ENCODE measurements at places on chromosomes 5 and 9.

DNA sequence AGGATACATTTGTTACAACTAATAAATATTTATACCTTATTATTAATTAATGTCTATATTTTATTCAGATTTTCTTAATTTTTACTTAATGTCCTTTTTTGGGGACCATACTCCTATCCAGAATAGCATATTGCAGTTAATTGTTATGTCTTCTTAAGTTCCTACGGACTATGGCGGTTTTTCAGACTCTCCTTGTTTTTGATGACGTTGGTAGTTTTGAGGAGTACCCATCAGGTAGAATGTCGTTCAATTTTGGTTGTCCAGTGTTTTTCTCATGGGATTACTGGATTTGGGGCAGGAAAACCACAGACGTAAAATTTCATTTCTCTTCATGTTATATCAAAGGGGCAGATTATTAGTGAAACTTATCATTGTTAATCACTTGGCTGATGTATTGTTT is 223.7 kb downstream of the ISL1 start:
- DNase-seq, result no peak

GRCh38 chr5:150570333-150570732 is 62.4 kb downstream of the NDST1 start:
- DNase-seq, result no peak

DNA sequence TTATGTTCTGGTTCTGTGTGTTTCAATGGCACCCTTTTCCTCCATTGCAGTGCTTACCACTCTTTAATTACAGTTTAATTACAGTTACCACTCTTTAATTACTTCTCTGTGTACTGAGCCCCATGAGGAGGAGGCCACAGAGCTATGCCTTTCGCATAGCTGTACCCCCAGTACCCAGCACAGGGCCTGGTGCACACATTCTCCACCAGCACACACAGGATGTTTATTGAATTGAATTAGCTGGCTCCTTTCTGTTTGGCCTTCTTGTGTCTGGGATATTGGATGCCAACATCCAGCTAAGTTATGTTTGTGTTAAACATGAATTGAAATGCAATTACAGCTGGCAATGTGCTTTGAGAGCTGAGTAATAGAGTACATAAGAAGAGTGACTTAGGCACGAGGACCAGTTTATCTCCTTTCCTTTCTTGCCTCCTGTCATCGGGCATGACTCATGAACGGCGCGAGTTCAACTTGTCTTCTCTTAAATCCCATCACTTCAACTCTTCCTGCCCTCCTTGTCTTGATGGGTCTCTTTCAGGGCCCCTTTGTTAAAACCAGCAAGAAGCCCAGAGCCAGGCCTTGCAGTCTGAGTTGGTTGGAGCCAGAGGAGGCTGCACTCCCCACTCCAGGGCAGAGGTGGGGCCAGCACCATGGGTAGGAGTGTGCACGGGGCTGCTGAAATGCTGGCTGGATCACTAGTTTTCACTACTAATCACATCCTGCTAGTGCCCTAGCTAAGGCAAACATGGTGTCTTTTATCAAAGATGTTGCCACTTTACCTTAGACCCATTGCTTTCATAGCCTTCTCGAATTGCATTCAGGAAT is 37.4 kb downstream of the MVB12B start:
- no peak for DNase-seq

- no peak for DNase-seq
Observed at GRCh38 chr9:133419005-133419404, 1.2 kb upstream of the REXO4 start.

DNA sequence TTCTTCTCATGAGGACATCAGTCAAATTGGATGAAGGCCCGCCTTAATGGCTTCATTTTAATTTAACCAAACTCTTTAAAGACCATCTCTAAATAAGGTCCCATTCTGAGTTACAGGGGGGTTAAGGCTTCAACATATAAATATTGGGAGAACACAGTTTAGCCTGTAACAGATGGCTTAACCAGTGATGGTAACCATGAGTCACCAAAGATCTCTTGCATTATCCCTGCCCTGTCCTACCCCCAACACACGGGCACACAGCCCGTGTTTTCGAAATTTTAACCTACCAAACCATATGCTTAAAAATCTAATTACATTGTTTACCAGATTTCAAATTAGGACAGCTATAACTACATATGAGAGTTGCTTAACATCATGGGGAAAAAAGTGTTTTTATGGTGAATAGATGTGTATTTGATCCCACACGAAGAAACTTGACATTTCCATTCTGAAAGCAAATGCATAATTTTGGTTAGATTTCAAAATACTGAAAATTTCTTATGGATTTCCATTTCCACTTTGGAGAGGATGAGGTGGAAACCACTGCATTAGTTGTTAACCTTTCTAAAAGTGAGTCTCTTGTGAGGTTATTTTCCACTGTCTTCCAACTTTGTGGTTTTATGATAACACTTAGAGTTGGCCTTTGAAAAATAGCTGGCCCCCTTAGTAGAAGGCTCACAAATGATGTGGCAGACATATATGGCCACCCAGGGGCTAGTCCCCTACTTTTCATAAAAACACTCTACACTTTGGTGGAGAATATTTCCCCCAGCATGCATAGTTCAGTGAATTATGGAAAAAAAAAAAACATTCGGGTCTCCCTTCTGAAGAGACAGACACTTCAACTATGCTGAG is 849.3 kb downstream of the TLE1 start:
- DNase-seq, result peak; percentile 13

DNA sequence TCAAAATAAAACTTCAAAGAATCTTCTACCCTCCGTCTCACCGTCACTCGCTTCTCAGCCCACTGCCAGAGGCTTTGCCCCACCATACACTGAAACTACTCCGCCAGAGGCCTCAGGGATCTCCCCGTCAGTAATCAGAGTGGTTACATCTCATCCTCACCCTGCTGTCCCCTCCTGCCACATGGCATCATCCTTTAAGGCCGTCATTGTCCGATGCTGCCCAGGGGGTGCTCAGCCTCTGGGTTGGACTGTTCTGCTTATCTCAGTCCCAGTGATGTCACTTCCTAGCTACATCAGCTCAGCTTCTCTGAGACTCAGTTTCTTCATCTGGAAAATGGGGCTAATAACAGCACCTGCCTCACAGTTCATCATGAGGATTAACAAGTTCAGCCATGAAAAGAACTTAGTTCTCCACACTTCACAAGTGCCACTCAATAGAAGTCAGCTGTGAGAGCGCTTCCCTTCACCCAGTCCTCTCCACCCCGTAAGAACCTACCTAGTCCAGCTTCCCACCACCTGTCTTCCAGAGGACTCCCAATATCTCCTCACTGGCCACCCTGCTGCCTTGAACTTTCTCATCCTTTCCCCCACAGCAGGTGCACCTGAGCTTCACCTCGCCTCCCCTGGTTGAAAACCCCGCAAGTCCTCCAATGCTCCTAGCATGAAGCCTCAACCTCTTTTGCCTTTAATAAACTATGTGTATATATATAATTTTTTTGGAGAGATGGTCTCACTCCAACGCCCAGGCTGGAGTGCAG is 2.8 kb upstream of the IL3 start:
- no peak for DNase-seq

- DNase-seq, result no peak
Observed at GRCh38 chr9:94212531-94212930, 46.6 kb upstream of the ZNF169 start.

Measured in HS-5 (cell line).